ENCODE measurements at places on chromosomes 4 and X.

- DNase-seq = no peak
Measured at GRCh38 chr4:145883101-145883694, 55.4 kb downstream of the ZNF827 start.

DNA sequence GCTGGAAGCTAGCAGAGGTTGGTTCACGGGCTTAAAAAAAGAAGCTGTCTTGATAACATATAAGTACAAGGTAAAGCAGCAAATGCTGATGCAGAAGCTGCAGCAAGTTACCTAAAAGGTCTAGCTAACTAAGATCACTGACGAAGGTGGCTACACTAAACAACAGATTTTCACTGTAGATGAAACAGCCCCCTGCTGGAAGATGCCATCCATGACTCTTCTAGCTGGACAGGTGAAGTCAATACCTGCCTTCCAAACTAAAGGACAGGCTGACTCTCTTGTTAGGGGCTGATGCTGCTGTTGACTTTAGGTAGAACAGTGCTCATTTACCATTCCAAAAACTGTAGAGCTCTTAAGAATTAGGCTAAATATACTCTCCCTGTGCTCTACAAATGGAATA lies 99.5 kb downstream of the FBXW7 start:
- DNase-seq = no peak

- DNase-seq = no peak
Measured at GRCh38 chr4:152805818-152806217, 26.1 kb downstream of the ARFIP1 start.

- no peak for DNase-seq
Measured at GRCh38 chr4:69147334-69147733, 51.1 kb downstream of the UGT2B7 start.

- no peak for DNase-seq
Measured at GRCh38 chr4:20020056-20020455, 231.6 kb upstream of the SLIT2 start.

DNA sequence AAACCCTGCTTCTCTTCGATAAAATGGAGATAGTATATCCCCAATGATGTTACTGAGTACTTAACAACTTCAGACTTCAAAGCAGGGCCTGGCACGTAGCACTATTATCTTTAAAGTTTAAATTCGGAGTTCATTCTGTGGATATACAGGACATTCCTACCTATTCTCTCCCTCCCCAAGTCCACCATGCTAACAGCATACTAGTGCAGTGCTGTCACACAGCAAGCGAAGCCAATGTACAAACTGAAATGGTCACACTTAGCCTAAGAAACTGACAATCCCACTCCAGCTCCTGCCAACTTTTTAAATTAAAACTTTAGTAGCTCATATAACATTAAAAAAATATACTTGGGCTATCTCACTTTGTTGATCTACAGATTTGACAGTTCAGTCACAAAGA lies 1.2 kb upstream of the DNAJB14 start:
- no peak for DNase-seq

GRCh38 chr4:14023036-14023435 lies 395.5 kb upstream of the BOD1L1 start:
- DNase-seq = no peak

DNA sequence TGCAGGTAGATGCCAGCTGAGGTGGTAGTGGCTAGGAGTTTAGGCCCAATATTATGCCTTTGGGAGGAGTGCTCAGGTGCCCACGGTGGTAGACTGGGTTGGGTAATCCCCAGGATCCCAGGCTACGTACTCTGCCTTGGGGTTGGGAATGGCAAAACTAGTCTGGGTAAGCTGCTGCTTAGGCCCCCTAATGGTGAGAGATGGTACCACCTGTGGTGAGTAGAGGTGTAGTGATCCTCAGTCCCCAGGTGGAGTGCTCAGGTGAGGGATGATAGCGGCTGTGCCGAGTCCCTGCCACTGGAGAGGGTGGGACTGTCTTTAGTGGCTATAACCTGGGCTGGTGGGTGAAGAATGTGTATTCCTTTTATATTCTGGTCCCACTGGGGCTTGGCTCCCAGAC lies 75.2 kb downstream of the IL1RAPL2 start:
- no peak for DNase-seq

DNA sequence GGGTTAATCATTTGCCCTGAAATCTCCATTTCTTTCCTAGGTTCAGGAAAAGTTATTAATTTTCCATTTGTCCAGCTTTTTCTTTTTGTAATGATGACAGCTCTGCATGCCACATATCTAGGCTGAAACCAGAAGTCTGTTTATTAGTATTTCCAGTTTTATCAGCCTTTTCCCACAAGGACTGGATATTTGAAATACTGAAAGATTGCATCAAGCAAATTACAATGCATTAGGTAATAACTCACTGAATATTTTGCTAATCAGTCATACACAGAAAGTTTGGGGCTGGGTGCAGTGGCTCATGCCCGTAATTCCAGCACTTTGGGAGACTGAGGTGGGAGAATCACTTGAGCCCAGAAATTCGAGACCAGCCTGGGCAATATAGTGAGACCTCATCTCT lies 21.5 kb downstream of the SLC9A7 start:
- no peak for DNase-seq

GRCh38 chr4:26871611-26872010 lies 11.0 kb downstream of the STIM2 start:
- no peak for DNase-seq

DNA sequence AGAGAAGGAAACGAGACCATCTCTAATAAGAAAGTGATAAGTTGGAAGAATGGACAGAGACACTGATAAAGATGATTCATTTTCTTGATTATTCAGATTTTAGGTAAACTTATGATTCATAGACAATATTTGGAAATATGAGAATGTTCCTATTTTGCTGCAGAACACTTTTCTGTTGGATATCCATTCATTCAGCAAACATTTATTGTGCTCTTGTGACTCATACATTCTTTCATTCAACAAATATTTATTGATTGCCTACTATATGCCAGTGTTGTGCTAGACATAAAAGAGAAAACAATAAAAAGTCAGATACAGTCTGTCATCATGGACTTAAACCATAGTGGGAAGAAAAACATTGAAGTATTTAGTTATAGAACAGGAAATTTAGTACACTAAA lies 1232.0 kb downstream of the STIM2 start:
- DNase-seq = no peak

- DNase-seq = no peak
Measured at GRCh38 chr4:159508917-159509500, 406.1 kb downstream of the RAPGEF2 start.

DNA sequence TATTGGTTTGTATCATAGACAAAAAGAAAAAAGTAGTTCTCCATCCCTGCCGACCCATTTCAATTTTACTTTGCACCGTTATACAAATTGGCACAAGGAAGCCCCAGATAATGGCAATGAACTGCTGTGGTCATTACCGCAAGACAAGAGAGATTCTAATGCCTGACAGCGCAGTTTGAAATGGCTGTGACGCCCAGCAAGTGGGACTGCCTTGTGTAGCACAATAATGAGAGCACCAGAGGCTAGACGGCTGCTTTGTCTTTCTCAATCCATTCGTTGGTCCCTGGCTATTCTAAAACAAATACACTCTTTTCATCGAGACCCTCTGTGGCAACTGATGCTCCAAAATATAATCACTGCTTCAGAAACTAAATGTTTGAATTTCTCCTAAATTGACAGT lies 192.4 kb upstream of the NEIL3 start:
- no peak for DNase-seq

DNA sequence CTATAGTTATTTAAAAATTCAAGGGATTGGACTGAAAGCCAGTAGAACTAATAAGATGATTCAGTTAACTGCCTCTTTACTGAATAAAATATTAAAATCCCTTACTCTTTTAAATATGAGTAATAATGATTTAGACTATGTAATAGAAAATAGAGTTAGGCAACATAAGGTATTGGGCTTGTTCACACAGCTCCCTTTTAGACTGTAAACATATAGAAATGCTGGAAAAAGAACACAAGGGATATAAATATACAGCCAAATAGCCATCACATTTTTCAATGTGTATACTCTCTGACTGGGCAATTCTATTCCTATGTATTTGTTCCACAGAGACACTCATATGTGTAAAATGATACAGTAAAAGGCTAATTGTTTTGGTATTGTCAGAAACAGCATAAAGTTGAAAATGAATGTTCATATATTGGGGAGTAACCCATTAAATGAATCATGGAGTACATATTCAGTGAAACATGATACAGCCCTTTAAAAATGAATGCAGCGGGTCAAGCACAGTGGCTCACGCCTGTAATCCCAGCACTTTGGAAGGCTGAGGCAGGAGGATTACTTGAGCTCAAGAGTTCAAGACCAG lies 129.8 kb downstream of the TBC1D19 start:
- DNase-seq = no peak

Data from central memory CD8-positive, alpha-beta T cell (primary cell).